Activated T-helper 1 cell treated with anti-CD3 and anti-CD28 coated beads, Interleukin-12 subunit alpha, Interleukin-12 subunit beta, Interleukin-2, Interleukin-4 antibody, amounts not matched to agents 30 ng/mL and 10 ng/mL and 1 ng/mL, durations not matched to agents 14 hours and 24 hours and 36 hours (primary cell): ENCODE measurements at places on chromosomes 12 and 14. TPM values are rescaled to one million over a fixed set of nuclear protein-coding genes. Genes with fewer than 3 reads are reported as not detected.

- DNase-seq, result no peak
Measured at GRCh38 chr14:26606729-26607312, 9.0 kb upstream of the NOVA1 start.

GRCh38 chr12:112382866-112383265 lies 635 bp upstream of the HECTD4 start:
- DNase-seq, result no peak

- no peak for DNase-seq
Measured at GRCh38 chr12:79665212-79665887, 25.4 kb downstream of the PAWR start.

GRCh38 chr12:42510823-42511222 lies 78.7 kb downstream of the PRICKLE1 start:
- DNase-seq, result no peak

DNA sequence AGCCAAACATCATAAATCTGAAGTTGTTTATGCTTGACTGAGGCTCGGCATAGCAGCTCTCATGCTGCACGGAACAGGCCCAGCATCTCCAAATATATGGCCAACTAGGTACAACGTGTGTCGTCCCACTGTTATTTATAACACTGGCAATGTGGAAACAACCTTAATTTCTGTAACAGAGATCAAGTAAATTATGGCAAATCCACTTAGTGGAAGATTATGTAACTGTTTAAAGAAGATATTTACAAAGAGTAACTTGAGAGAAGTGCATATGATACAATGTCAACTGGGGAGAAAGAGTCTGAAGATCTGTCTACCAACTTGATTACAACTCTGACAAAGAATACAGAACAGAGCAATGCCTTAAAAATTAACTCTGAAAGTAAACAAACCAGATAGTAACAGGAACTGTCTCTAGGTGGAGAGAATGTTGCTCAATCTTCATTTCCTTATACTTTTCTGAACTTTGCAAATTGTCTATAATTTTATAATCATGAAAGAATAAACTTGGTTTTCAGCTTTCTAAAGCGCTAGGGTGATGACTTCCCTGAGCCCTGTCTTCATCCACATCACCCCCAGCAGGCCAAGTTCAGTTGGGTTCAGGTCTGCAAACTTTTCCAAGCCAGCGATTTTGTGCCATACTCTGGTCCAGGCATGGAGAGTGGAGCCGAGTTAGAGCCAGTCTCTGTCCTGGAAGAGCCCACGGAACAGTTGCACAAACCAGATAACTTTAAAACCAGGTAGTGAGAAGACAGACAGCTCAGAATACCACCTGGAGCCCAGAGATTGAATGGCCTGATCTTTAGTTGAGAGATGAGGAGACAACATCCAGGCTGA lies 44.3 kb upstream of the BDKRB2 start:
- no peak for DNase-seq

DNA sequence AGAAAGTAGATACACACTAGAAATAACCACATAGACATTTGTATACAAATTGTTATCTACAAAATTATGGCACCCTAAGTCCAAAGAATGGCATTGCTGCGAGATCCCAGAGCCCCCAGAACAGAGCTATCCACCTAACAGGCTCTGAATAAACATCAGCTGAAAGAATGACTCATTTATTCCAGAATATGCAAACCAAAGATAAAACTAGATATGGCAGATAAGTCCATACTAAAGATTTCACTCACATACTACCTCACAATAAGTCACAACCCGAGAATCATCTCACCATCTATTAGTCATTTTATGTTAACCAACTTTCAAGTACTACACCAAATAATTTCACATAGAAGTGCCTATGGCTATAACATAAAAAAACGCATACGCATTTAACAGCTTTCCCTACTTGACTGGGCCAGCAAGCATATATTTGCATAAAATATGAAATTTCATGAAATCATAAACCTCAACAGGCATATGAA lies 5.6 kb downstream of the CNIH1 start:
- DNase-seq, result no peak

DNA sequence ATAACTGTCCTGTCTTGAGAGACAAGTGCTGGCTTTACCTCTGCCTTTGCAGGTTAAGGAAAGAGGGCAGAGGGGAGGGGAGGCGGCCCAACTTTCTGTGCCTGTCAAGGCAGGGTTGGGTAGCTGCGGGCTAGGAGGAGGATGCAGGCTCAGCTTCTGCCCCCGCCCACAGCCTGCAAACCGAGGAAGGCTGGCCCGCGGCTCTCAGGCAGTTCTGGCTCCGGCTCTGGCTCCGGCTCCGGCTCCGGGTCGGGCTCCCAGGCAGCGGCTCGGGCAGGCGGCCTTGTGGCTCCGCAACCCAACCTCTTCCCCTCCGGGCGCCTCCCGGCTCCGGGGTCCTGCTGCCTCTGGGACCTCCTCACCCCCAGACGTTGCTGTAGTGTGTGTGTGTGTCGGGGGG lies 92.9 kb downstream of the TMEM30B start:
- no peak for DNase-seq

GRCh38 chr12:90061809-90062208 lies 353.2 kb upstream of the ATP2B1 start:
- no peak for DNase-seq

DNA sequence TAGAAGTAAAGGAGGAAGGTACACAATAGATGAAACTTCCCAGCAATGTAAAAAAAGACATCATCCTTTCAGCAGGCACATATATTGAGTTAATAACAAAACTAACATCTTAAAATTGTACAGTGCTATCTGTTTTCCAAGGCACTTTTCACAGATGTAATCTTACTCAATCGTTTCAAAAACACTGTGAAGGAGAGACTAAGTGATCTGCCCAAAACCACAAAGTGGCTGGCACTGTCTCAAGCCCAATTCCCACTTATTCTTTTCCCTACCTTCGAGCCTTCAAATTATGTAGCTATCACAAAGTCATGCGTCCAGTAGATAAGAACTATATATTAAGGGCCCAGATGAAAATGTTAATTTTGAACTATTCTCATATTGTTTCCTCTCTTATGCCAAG lies 193.6 kb upstream of the RASSF8 start:
- DNase-seq, result no peak

DNA sequence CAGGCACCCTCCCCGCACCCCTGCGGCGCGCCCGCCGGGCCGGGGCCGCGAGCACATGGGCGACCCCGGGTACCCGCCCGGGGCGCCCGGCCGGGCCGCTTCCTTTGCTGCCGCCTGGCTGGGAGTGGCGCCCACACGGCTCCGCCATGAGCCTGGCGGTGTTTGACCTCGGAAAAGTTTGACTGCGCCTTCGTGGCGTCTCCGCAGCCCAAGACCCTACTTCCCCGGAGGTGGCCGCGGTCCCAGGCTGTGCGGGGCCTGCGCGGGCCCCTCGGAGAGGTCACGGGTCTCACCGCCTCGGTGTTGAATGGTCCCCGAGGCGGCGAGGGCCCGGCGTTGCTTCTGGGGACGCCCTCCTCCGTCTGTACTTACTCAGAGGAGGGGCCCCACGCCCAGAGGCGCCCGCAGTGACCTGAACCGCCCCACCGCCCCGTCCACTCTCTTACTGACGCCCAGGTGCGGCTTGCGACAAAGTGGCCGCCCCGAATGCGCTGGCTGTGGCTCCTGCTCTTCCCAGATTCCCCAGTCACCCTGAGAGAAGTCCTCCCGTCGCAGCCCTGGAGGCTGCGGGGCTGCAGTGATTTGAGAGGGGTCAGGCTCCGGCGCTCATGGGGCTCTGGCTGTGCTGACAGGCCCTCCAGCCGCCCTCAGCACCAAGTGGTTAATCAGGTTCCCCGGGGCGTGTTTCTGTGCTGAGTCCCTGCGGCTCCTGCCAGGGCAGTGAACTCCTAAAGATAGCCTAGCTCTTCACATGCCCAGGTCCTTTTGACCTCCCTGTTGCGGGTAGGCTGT lies 5.8 kb downstream of the KMT5A start:
- peak; percentile 12 for DNase-seq

DNA sequence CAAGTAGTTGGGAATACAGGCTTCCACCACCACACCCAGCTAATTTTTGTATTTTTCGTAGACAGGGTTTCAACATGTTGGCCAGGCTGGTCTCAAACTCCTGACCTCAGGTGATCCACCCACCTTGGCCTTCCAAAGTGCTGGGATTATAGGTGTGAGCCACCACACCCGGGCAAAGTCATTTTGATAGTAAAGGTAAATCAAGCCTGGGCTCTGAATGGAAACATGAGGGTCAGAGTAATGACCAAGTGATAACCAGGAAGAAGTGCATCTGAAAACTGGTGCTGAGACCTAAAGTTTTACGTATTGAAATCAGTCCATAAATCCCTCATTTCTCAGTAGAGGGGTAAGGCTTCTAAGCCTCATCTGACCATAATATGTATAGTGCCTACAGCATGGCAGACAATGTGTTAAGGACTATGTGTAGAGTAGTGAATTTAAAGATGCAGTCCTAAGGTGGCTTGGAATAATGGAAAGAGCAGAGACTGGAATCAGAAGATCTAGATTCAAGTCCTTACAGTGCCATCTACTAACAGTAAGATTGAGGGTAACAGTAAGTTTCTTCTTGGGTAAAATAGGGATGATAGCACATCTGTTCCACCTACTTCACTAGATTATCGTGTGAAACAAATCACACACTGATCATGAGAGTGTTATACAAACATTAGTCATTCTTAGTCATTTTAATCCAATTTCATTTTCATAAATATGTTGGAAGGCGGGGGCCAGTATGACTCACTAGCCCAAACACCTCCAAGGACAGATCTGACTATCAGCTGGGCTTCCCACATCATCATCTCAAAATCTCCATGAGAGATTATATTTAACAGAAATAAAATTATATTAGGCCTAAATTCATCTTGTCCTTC lies 11.2 kb downstream of the MAP4K5 start:
- DNase-seq, result peak; percentile 33

GRCh38 chr14:104774453-104775072 lies 21.0 kb downstream of the AKT1 start:
- no peak for DNase-seq

GRCh38 chr12:5473076-5473782 lies 41.3 kb downstream of the NTF3 start:
- no peak for DNase-seq

The ANO2 gene
- not detected in 2 replicates for total RNA-seq

The CAPZA3 gene
- not detected in 2 replicates for total RNA-seq

The PDZRN4 gene
- not detected in 2 replicates for total RNA-seq

The KRT6A gene
- not detected in 2 replicates for total RNA-seq

The ADAM20 gene
- 0.47 and 0.61 TPM in 2 replicates for total RNA-seq

The LRP1-AS gene
- not detected in 2 replicates for total RNA-seq

The PPM1H gene
- total RNA-seq, result not detected in 2 replicates
